ENCODE measurements at places on chromosomes 2 and 18.

- no peak for DNase-seq
Measured at GRCh38 chr18:52888014-52888413, 548.0 kb downstream of the DCC start.

DNA sequence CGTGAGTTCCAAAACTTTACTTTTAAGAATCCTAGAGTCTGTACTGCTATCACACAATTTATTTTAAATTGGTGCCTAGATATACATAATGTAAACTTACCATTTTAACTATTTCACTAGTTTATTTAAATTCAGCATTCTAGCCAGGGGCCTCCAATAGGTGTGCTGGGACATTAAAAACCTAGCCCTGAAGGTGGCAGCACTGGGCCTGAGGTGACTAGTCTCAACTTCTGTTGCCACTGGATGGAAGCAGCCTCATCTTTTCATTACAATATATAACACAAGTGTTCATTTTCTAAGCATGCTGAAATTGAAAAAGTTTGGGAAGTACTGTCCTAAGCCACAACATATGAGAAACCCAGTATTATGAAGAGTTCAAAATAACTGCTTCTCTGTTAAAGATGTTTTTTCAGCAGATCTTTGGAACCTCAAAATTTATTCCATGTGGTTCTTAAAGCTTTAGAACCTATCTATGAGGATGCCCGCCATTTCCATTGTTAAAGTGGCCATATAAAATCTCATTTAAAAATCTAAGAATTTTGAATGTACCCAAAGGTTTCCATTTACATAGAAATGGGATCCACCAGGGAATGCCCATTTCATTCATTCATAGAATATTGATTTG, 2.9 kb upstream of the RBBP8 start:
- peak; percentile 62 for DNase-seq

GRCh38 chr2:42566837-42567321, 1.6 kb upstream of the MTA3 start:
- DNase-seq: no peak

DNA sequence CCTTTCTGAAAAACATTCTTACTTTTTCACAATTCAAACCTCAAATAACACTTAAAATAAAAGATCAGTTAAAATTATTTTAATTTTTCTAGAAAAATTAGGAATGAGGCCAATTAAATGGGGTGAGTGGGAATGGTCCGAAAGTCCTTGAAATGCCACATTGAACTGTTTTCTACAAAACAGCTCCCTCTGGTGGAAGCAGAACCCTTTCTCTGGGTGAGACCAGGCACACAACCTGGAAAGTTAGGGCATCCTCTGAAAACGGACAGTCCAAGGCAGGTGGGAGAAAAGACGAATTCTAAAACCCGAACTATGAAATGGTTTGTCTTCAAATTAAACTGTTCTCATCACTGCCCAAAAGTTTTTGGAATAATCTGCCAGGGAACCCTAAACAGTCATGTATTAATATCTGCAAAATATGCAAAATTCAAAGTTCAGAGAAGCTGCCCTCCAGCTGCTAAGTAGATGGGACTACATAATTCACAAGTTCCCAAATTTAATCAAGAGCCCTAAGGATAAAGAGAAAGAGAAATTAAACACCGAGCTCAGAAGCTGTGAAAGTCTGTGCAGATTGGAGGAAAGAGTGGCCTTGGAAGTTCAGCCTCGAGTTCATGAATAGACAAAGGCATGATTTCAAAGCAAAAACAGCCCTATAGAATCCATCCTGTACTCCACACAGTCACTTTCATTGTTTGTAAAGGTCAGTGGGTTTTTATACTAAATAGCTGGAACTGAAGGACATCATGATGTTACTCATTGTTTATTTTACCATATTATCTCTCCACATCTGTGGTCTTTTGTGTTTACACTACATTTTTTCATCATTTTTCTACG, 108.3 kb downstream of the PIEZO2 start:
- DNase-seq: no peak

GRCh38 chr2:38708900-38709566, 42.1 kb downstream of the SRSF7 start:
- no peak for DNase-seq

- no peak for DNase-seq
Measured at GRCh38 chr2:83565181-83565580, 893.9 kb downstream of the SUCLG1 start.

GRCh38 chr2:188969236-188969635, 4.9 kb upstream of the COL3A1 start:
- DNase-seq: no peak

GRCh38 chr18:21330122-21330701, 88.2 kb downstream of the GREB1L start:
- DNase-seq: no peak

Data from left hindlimb (tissue), 1 donor.